ENCODE measurements at places on chromosomes 5 and 9.

GRCh38 chr5:121199216-121199999 is 652.3 kb upstream of the FTMT start:
- no peak for DNase-seq

- peak; percentile 76 for DNase-seq
Observed at GRCh38 chr5:76867827-76868693, 18.2 kb downstream of the S100Z start.

GRCh38 chr9:90507621-90508020 is 135.0 kb downstream of the DIRAS2 start:
- no peak for DNase-seq

DNA sequence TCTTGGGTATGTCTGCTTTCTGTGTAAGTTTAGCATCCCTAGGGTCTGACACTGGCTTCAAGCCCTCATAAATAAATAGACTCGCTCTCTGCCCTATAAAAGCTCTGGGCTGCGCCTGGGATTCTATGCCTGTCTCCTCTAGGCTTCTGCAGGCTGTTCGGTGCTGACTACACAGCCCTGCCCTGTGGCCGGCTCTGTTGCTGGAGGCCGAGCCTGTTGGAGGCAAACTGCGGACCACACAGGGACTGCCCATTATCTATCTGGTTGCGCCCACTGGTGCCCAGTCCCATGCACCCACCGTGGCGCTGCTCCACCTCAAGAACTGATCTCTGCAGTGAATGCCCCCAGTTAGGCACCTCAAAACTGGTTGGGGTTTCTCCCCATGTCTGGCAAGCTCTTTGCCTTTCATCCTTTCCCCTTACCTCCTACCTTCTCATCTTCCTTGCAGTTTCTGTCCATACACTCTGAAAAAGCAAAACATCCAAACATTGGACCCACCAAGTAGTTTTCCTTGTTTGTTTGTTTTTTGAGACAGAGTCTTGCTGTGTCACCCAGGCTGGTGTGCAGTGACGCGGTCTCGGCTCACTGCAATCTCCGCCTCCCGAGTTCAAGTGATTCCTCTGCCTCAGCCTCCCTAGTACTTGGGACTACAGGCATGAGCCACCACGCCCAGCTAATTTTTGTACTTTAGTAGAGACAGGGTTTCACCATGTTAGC is 207.2 kb downstream of the ERCC6L2 start:
- DNase-seq, result no peak

DNA sequence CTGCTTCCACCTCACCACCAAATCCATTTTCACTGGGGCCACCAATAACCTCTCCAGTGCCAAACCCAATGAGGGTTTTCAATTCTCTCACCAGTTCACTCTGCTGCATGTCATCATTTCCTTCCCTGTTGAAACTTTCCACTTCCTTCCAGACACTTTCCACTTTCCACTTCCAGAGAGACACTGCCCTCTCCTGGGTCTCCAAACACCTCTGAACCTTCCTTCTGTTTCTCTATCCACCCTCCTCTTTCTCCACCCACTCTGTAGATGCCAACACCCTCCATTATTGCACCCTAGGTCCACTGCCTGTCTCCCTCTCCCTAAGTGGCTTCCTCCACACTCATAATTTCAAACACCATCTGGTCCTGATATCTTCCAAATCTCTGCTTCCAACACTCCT is 39.6 kb downstream of the PDE6A start:
- no peak for DNase-seq

Measured in MM.1S (cell line).